Renal cortical epithelial cell (primary cell): ENCODE measurements at places on chromosomes 13 and 19. TPM values are rescaled to one million over a fixed set of nuclear protein-coding genes. Genes with fewer than 3 reads are reported as not detected.

DNA sequence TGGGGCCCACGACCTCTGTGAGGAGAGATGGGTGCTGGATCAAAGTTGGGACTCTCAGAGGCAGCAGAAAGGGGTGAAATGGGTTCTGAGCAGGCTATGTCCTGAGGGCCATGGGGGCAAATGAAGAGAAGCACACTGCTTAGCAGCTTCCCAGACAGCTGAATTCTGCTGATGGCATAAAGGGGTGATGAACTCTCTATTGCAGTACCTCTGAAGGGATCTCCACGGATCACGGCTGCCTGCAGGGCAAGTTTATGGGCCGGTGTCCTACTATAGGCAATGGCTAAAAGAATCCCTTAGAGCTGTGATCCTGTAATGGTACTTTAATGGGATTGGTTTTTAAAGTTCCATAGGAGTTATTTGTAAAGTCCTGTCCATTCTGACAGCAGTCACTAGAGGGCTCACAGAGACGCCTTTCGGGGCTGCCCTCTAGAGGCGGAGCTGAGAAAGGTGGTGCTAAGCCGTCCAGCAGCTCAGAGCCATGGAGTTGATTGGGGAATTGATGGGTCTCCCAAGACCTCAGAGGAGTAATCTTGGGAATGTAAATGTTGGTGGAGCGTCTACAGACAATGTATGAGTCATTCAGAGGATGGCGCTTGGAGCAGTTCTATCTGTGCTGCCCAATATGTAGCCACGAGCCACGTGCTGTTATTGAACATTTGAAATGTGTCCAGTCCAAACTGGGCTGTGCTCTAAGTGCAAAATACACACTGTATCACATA, 287.3 kb downstream of the COG6 start:
- DNase-seq, result peak; percentile 64

DNA sequence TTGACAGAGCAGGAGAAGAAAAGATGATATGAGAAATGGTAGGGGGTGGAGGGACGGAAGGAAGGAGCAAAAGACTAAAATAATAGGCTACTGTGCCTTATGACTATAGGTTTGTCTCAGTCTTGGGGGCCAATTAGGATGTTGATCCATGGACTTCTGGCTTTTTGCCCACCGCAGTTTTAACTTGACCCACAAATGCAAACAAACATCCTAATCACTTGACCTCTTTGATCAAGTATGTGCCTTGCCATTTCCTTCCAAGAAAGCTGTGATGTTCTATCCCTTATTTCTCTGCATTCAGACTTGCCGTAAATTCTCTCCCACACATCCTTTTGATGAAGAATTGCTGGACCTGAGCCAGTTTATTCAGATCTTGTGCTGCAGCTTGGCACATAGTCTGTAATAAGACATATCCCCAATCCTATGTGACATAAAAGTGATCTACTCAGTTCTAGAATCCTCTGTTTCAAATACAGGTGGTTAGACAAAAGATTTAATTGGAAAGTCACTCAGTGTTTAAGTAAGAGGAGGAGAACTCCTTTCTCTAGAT, 62.8 kb downstream of the TPT1 start:
- no peak for DNase-seq

- DNase-seq, result peak; percentile 50
These were observed 17.9 kb upstream of the RFC3 start for GRCh38 chr13:33799950-33800592.

- no peak for DNase-seq
These were observed 311.0 kb downstream of the KCNRG start for GRCh38 chr13:50326271-50326670.

GRCh38 chr19:46180701-46181387, 32.8 kb downstream of the IGFL2 start:
- DNase-seq, result peak; percentile 40

GRCh38 chr13:94878602-94879165, 166.3 kb upstream of the SOX21 start:
- no peak for DNase-seq

DNA sequence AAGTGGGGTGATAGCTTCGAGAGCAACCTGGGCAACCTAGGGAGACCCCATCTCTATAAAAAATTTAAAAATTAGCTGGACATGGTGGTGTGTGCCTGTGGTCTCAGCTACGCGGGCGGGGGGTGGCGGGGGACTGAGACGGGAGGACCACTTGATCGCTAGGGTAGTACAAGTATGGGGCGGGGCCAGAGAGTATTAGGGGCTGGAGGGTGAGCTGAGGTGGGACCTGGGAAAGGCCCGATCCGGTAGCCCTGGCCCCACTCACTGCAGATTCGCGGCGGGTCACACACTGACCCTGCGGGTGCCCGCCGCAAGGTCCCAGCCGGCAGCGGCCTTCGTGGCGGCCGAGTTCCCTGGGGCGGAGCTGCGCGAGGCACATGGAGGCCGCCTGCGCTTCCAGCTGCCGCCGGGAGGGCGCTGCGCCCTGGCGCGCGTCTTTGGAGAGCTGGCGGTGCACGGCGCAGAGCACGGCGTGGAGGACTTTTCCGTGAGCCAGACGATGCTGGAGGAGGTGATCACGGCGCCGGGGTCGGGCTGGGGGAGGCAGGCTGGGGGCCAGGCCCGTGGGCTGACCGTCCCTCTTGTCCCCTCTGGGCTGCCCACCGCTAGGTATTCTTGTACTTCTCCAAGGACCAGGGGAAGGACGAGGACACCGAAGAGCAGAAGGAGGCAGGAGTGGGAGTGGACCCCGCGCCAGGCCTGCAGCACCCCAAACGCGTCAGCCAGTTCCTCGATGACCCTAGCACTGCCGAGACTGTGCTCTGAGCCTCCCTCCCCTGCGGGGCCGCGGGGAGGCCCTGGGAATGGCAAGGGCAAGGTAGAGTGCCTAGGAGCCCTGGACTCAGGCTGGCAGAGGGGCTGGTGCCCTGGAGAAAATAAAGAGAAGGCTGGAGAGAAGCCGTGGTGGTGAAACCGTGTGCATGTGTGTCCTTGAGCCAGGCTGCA, 2.0 kb upstream of the ARHGAP45 start:
- no peak for DNase-seq

DNA sequence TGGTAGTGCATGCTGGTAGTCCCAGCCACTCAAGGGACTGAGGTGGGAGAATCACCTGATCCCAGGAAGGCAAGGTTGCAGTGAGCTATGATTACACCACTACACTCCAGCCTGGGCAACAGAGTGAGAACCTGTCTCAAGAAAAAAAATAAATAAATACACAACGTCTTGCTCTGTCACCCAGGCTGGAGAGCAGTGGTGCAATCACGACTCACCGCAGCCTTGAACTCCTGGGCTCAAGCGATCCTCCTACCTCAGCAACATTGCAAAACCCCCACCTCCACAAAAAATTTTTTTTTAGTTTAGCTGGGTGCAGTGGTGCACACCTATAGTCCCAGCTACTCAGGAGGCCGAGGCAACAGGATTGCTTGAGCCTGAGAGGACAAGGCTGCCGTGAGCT, 8.8 kb downstream of the TPM4 start:
- DNase-seq, result peak; percentile 62

DNA sequence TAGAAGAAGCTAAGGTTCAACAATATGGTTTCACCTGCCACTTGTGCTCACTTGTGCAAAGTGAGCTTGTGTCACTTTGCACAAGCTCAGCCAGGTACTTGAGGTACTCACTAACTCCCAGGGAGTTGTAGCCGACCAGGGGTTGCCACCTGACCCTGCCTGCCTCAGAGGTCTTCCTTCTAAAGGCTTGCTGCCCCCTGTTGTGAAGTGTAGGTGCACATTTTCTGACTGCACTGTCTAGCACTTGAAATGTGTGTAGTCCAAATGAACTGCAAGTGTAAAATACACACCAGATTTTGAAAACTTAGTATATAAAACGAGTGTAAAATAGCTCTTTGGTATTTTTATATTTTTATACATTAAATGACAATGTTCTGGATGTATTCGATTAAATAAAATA, 230.8 kb downstream of the DLEU7 start:
- DNase-seq, result no peak

- DNase-seq, result no peak
These were observed 28.4 kb upstream of the CNMD start for GRCh38 chr13:52767949-52768516.

DNA sequence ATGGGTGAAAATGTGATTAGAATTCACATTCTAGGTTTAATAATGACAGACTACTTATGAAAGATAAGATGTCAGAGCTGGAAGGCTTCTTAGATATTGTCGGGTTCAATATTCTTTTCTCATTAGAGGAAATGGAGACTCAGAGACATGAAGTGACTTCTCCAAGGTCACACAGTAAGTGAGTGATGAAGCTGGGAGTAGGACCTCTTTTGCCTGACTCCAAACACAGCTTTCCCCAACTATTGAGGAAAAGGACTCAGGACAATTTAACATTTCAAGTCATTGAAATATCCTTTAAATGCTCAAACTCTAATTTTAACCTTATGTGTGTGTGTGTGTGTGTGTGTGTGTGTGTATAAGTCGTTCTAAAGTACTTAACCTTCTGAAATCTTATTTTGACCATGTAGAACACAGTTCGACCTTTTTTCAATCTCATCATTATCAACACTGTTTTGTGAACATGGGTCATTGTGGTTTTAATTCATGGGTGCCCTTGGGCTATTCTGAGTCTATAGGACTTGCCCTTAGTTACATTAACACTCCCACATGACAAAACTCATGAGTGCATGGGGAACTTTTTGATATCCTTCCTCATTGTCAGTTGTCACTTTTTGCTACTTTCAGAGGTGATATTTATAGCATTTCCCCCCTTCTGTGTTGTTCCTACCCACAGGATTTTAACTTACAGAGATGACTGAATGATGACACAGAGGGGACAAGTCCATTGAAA, 53.0 kb downstream of the LRCH1 start:
- DNase-seq, result no peak

DNA sequence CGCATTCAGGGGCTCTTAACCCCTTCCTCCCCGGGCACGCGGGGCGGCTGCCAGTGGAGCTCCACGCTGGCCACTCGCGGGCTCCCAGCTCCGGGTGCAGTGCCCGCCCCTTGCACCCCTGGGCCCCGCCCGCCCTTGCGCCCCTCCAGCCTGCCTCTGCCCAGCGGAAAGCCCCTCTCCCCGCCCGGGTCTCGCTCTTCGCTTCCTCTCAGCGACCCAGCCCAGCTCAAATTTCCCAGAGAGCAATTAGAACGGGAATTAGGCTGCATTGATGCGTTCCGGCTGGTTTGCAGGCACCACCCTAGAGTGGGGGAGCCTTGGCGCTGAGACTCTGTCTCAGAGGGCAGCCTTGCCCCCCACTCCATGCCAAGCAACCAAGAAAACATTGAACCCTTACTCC, 1.8 kb upstream of the GSX1 start:
- no peak for DNase-seq

DNA sequence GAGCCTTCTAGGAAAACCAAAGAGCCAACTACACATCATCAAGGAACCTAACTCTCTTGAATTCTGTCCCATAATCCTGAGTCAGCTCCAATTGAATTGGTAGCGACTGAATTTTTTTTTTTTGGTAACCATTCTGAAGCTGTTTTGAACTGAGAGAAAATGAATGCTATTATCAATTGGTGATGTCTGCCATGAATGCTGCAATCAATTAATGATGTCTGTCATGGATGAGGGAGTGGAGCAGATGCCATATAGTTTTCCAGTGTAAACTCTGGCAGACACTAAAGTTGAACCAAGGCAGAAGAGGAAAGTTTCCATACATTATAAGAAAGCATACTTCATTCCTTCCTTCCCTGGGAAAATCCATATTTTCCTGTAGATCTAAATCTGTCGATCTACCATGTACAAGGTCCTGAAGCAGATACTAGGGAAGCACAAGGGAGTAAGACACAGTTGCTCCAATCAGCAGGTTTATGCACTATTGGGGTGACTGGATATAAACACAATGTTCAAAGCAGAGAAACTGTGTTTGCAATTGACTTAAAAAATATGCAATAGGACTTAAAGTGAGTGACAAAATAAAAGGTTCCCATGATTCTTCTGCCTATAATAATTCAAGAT, 48.8 kb downstream of the MBD3L1 start:
- no peak for DNase-seq

- no peak for DNase-seq
These were observed 23.2 kb upstream of the CYP4F8 start for GRCh38 chr19:15591796-15592195.

GRCh38 chr13:25097426-25097825, 1.5 kb downstream of the PABPC3 start:
- DNase-seq, result no peak

- peak; percentile 92 for DNase-seq
These were observed 438.8 kb downstream of the EFNB2 start for GRCh38 chr13:106096661-106097092.

DNA sequence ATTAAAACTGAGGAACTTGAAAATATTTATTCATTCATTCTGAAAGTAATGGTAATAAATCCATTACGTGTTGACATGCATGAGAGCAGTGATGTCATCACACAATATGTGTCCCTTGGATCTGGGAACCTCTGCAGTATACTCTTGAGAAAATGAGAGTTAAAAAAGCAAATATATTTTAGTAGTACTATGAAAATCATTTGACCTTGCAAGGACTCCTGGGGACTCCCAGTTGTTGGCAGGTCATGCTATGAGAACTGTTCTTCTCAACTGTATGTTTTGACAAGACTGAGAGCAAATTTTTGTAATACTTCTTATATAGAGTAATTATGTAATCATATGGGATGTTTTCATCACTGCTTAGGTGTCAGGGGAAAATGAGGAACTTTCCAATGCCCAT, 249.4 kb downstream of the PCCA start:
- no peak for DNase-seq

GRCh38 chr19:42657556-42657955, 62.8 kb upstream of the CEACAM8 start:
- DNase-seq, result peak; percentile 48

GRCh38 chr13:55999709-56000108, 1141.0 kb upstream of the PRR20A start:
- no peak for DNase-seq

- peak; percentile 27 for DNase-seq
These were observed 5.7 kb downstream of the ZNF132 start for GRCh38 chr19:58434217-58434616.

GRCh38 chr19:9620842-9621155, 233 bp downstream of the ZNF561 start:
- DNase-seq, result no peak

DNA sequence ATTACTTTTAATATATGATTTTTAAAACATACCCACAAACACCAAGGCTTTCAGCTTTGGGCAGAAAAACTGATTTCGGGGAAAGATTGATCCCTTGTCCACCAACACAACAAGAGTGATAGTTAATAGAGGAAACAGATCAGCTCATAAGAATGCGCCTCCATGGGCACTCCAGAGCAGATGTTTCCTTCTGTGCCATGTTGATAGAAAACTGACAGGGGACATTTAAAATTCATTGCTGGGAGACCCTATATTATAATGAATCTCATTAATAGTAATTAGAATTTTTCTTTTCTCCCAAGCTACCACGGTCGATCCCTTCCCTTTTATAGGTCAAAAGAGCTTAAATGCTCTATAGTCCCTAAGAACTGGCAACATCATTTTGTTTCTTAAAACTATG, 431.2 kb downstream of the IRS2 start:
- DNase-seq, result no peak

- DNase-seq, result peak; percentile 87
These were observed 459 bp downstream of the PCDH20 start for GRCh38 chr13:61415058-61415721.

GRCh38 chr19:4415352-4415751, 12.9 kb downstream of the CHAF1A start:
- no peak for DNase-seq

Gene PRRG2
- 4.2 and 7.2 TPM in 2 replicates for total RNA-seq

Gene CABP5
- not detected in 2 replicates for total RNA-seq

Gene PLPP2
- total RNA-seq, result 15.4 and 70.8 TPM in 2 replicates

Gene ZNF780A
- 7.5 and 40.4 TPM in 2 replicates for total RNA-seq

Gene LRRC4B
- 0.30 TPM in 1 of 2 replicates, not detected in the other for total RNA-seq

Gene REEP6
- 4.9 and 8.7 TPM in 2 replicates for total RNA-seq

Gene REXO1
- 3.6 and 14.0 TPM in 2 replicates for total RNA-seq

Gene GRIK5
- total RNA-seq, result 1.2 and 27.0 TPM in 2 replicates

Gene BEST2
- total RNA-seq, result not detected in 2 replicates

Gene CLEC17A
- not detected in 2 replicates for total RNA-seq
